ENCODE measurements at places on chromosomes 2 and 18.

- DNase-seq: peak; percentile 64
- H3K4me1 ChIP-seq: peaks cover 75% of the 10 kb centered on the region
- H3K27me3 ChIP-seq: no peaks in the 10 kb centered on the region
- no peaks in the 10 kb centered on the region for H3K36me3 ChIP-seq
- H3K4me3 ChIP-seq: peak overlapping the region; percentile 66
Measured at GRCh38 chr2:217856871-217857270, 145.9 kb downstream of the TNS1 start.

DNA sequence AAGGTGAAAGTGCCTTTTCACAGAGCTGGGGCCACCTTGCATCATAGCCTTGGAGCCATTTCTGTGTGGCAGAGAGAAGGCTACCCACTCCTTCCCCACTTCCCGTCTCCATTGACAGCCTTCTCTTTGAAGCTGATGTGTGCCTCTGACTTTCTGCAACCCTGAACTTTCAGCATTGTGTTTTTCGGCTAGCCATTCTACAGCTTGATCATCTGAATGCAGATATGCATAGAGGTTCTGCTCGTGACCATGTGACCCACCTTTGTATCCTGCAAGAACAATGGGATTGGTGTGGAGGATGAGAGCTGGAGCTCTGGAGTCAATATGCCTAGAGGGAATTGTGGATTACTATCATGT lies 69.1 kb upstream of the KCNE4 start:
- no peaks in the 10 kb centered on the region for H3K36me3 ChIP-seq
- no peak overlapping the region for H3K4me3 ChIP-seq
- peaks cover 2% of the 10 kb centered on the region for H3K27me3 ChIP-seq
- no peak for DNase-seq

DNA sequence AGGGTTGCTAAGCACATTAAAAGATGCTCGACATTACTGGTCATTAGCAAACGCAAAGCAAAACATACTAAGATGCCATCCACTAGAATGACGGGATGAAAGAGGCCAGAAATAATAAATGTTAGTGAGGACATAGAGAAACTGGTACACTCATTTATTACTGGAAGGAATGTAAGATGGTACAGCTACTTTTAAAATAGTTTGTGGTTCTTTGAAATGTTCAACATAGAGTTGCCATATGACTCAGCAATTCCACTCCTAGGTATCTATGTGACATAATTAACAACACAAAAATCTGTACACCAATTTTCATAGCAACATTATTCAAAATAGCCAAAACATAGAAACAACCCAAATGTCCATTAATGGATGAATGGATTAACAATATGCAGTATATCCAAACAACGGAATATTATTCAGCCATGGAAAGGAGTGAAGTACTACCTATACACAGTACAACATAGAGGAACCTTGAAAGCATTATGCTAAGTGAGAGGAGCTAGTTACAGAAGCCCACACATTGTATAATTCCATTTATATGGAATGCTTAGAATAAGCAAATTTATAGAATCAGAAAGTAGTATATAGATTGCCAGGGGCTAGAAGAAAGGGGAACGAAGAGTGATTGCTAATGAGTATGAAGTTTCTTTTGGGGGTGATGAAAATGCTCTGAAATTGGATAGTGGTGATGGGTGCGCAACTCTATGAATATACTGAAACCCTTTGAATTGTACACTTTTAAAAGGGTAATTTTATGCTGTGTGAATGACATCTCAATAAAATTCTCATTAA lies 61.9 kb upstream of the IL1R1 start:
- H3K36me3 ChIP-seq: no peaks in the 10 kb centered on the region
- no peak overlapping the region for H3K4me3 ChIP-seq
- no peaks in the 10 kb centered on the region for H3K27me3 ChIP-seq
- no peak for DNase-seq
- H3K27ac ChIP-seq: no peak overlapping the region
- H3K4me1 ChIP-seq: peaks cover 24% of the 10 kb centered on the region

DNA sequence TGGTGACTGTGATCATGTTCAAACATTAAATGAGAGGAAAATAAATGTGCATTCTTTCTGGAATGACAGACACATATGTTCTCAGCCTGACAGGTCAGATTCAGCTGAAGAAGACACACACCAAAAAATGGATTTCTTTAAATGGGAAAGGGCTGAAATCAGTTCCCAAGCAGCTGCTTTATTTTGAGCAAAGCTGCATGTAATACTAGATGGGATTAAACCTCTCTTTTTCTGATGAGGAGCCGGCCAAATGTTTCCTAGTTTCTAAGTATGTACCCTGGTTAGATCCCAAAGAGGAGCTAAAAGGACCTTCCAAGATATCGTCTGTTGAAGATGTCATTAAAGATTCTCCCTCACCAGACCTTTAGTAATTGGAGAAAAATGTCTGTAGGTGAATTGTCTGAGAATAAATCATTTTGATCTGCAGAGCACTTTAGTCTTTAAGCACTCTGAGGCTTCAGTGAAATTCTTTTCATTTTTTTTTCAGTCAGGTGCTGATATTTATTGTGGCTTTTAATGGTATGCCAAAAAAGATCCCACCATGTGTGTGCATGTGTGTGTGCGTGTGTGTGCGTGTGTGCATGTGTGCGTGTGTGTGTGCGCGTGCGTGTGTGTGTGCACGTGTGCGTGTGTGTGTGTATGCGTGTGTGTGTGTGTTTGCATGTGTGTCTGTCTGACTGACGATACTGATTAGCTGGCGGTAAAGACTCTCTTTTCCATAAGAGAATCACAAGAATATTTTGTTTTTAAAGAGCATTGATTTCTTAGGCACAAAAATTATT lies 175.8 kb downstream of the IRS1 start:
- H3K4me3 ChIP-seq: no peak overlapping the region
- H3K36me3 ChIP-seq: no peaks in the 10 kb centered on the region
- H3K27ac ChIP-seq: peak overlapping the region; percentile 55
- H3K4me1 ChIP-seq: peaks cover 10% of the 10 kb centered on the region
- no peaks in the 10 kb centered on the region for H3K27me3 ChIP-seq
- DNase-seq: no peak

DNA sequence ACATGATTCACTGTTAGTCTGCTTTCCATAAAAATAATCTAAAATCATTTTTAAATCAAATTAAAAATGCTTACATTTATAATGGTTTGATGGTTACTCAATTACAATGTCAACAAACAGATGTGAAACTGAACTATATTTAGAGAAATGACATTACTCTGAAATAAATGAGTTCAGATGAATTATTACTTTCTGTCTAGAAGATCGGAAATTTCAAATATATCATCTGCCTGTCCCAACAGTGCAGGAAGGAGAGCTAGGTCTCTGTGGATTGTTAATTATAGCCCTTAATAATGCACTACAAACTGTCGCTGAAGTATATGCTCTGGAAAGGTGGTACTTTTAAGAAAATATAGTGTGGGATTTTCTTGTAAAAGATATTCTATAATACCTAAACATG lies 109.8 kb downstream of the DSEL start:
- H3K4me3 ChIP-seq: no peak overlapping the region
- no peaks in the 10 kb centered on the region for H3K36me3 ChIP-seq
- H3K27me3 ChIP-seq: no peaks in the 10 kb centered on the region
- no peak overlapping the region for H3K27ac ChIP-seq
- no peaks in the 10 kb centered on the region for H3K4me1 ChIP-seq

- no peak overlapping the region for H3K4me3 ChIP-seq
- DNase-seq: no peak
- H3K27me3 ChIP-seq: no peaks in the 10 kb centered on the region
- H3K27ac ChIP-seq: no peak overlapping the region
- H3K4me1 ChIP-seq: no peaks in the 10 kb centered on the region
Measured at GRCh38 chr2:97734061-97735051, 21.0 kb downstream of the ZAP70 start.
